ENCODE measurements at places on chromosomes 3 and 15. TPM values are rescaled to one million over a fixed set of nuclear protein-coding genes. Genes with fewer than 3 reads are reported as not detected.

GRCh38 chr3:38006445-38006995 is 15.9 kb downstream of the VILL start:
- peaks cover 3% of the 10 kb centered on the region for H3K36me3 ChIP-seq
- H3K4me1 ChIP-seq: peaks cover 18% of the 10 kb centered on the region
- no peak overlapping the region for H3K4me3 ChIP-seq
- no peak overlapping the region for H3K27ac ChIP-seq
- no peak for DNase-seq

The NDN gene
- total RNA-seq: 1.5 TPM

The FILIP1L gene
- total RNA-seq: 0.46 TPM

The HYPK gene
- total RNA-seq: 15.2 TPM

- DNase-seq: no peak
- H3K4me1 ChIP-seq: no peaks in the 10 kb centered on the region
- peaks cover 5% of the 10 kb centered on the region for H3K27me3 ChIP-seq
- no peaks in the 10 kb centered on the region for H3K36me3 ChIP-seq
Observed at GRCh38 chr15:48555241-48555881, 90.1 kb downstream of the FBN1 start.

GRCh38 chr3:95721938-95722337 is 1092.5 kb upstream of the EPHA6 start:
- H3K4me3 ChIP-seq: no peak overlapping the region
- no peaks in the 10 kb centered on the region for H3K36me3 ChIP-seq
- no peaks in the 10 kb centered on the region for H3K4me1 ChIP-seq
- no peak for DNase-seq

DNA sequence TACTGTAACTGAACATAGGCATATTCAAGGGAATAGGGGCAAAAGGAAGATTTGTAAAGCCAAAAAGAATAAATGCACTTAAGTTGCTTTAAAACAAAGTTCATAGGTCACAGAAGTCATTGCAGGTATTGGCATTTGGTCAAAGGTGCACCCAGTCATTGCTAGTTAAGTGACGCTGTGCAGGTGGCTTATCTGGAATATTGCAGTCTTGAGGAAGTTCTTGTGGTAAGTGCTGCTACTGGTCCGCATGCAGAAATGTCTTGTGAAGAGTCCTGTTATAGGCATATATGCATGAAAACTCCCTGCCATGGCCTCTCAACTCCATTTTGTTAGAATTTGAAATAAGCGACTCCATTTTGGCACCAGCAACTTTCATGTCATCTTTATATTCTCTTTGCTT is 293.1 kb downstream of the GBE1 start:
- no peaks in the 10 kb centered on the region for H3K27me3 ChIP-seq
- H3K4me1 ChIP-seq: no peaks in the 10 kb centered on the region
- no peak overlapping the region for H3K4me3 ChIP-seq
- no peak for DNase-seq
- no peak overlapping the region for H3K27ac ChIP-seq
